ENCODE measurements at places on chromosomes 7 and 10.

- no peak for DNase-seq
Measured at GRCh38 chr7:115153176-115153575, 231.3 kb downstream of the MDFIC start.

GRCh38 chr10:83301732-83302131 is 837.6 kb upstream of the GHITM start:
- DNase-seq: no peak

GRCh38 chr10:61797304-61798153 is 104.0 kb upstream of the ARID5B start:
- no peak for DNase-seq

DNA sequence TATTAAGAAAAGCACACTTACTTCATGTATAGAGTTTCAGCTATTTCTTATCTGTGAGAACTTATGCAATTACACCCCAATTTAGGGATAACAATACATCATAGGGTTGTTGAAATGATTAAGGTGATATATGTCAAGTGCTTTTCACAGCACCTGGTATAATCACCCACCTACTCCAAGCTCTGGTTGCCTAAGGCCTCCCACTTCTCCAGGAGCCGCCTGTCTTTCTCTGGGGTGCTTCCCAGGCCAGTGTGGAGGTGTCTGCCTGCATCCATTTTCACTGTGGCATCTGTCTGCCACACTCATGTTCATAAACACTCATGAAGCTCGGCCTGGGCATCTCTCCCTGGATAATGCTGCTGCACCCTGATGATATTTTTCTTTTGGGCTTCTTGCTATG is 250.3 kb downstream of the STK31 start:
- no peak for DNase-seq

DNA sequence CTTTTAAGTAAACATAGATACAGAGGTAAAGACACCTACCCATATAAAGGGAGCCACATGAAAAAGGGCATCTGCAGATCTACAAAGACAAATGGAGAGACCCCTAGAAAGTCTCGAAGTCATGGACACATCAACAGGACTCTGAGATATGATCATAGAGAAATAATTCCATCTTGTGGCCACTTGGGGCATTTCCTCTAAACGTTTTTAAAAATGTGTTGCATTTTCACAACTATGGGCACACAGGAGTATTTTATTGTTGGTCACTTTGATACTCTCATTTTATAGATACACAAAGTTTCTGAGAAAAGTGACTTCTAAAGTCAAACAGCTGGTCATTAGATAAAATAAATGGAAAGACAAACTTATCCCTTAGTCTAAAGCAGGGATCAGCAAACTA is 87.1 kb downstream of the CRTAC1 start:
- DNase-seq: no peak

DNA sequence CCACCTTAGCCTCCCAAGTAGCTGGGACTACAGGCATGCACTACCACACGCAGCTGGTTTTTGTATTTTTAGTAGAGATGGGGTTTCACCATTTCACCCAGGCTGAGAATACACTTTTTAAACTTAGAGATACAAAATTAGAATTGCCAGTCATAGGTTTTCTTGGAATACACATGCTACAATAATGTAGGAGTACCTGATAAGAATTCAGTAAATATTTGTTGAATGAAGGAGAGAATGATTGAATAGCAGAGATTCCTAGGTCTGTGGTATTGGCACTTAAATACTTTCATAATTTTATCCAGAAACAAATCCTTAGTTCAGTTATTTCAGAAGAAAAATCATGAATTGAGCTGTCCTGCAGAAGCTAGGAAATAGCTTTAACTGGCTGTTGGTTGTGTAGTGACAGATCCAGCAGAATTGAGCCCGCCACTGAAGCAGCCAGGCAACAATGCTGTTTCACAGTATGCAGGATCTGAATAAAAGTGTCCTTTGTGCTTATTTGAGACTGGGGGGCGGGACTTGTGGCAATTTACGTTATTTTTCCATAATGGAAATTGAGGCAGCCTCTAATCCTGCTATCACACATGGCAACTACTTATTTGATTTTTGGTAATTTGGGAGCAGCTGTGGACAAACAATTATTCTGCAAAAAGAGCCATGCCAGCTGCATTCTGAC is 31.5 kb downstream of the NRF1 start:
- DNase-seq: no peak

DNA sequence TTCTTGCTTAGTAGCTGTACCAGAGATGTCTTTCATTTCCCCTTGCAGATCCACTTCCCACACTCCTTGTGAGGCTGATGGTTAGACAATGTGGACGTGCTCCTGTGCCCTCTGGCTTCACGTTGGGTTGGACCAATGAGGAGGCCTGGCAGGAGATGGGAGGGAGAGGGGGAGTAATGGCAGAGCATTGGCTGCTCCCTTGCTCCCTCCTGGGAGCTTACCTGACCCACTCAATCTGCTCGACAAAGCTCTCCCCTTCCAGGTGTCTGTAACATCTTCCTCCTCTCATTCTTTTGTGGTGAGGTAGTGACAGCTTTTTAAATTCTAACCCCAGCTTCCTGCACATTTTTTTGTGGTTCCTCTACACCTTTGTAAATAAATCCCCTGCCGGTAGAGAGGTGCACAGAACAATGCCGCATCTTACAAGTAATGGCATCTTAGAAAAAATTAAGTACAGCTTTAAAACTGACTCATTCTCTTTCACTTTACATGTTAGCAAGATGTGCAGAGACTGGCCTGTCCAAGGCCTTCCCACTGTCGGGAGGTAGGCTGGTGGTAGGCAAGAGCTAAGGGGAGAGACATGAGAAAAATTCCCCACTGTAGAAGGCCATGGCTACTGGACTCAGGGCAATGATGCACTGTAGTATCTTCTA is 134.3 kb downstream of the HTR7 start:
- DNase-seq: no peak

DNA sequence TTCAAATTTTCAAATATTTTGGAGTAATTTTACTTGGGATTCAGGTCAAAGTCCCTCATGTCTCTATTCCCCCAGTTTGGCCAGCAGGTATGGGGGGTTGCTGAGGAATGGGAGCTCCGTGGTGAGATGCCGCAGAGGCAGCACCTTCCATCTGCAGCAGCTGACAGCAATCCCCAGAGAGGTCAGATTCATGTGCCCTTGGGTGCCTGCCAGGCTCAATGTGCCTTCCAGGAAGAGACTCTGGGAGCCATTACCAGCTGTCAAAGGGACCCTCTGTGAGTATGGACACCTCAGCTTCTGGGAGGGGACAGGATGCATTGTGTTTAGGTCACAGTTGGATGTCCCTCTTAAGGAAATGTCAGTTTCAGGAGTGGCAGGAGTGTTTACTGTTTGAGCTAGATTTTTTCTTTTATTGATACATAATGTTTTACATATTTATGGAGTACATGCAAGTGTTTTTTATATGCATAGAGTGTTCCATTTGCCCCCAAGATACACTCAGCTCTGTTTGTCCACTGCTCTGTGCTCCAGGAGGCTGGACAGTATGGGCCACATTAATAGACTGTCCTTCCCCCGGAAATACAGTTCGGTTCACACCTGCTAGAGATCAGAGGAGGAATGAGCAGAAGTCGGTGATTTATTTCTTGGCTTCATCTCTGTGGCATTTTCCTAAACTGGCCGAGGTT is 75.3 kb upstream of the GRB10 start:
- DNase-seq: no peak

DNA sequence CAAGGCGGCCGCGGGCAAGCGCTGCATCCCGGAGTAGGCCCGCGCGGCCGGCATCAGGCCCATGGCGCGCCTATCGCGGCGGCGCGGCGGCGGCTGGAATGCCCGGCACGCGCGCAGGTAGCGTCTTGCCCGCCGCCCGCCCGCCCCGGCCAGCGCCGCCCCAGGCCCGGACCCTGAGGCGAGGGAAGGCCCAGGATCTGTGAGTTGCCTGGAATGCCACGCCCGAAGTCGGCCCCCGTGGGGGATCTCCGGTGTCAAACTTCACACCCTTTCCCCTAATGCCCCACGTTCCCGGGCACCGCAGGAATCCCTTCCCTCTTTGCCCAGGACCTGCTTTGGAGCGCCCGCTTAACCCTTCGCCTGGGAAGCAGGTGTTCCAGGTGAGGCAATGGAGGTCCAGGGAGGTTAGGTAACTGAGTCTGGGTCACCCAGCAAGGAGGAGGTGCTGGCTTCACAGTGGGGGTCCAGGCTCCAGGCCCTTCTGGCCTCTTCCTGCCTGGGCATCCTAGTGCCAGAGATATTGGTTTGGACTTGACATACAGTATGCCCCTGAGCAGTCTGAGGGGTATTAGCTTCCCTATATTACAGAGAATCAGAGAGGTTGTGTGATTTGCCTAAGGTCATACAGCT is 138.1 kb downstream of the ARHGAP22 start:
- no peak for DNase-seq

- no peak for DNase-seq
Measured at GRCh38 chr7:17952387-17952786, 12.1 kb upstream of the SNX13 start.

DNA sequence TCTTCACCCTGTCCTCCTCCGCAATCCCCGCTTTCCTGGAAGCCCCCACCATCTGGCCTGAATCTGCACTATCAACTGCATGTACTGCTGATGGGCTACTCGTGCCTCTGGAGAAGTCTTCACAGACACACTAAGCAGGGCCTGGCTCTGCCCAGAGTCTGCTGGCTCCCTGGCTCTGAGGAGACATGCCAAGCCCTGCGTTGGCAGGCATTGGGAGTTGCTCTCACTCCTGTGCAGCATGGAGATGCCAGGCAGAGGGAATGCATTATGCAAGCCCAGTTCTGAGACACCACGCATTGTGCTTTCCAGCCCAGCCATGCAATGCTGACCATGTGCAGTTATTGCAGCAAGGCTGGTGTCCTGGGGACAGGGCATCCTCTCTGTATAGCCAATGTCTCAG is 314.6 kb downstream of the CXCL12 start:
- DNase-seq: no peak

GRCh38 chr10:123926401-123927264 is 35.0 kb upstream of the CPXM2 start:
- no peak for DNase-seq

- no peak for DNase-seq
Measured at GRCh38 chr10:121959671-121960070, 15.3 kb downstream of the NSMCE4A start.

GRCh38 chr10:88974012-88974411 is 16.6 kb upstream of the FAS start:
- DNase-seq: no peak

DNA sequence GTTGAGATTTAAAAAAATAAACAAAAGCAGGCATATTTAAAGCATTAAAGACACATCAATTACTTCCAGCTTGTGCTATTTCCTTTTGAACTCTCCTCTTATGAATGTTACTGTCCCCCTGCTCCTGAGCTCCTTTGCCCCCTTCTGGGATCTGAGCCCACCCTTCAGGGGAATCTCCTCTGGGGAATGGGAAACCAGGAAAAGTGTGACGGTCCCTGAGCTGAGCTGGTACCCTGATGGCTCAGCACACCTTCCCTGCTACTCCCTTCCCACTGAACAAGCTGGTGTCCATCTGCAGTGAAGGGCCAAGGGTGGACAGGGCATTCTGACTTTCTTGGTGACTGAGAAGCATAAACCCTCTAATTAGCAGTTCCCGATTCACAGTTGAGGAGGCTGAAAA is 356.3 kb downstream of the PTEN start:
- DNase-seq: no peak

GRCh38 chr7:67637023-67637358 is 640.4 kb downstream of the TYW1 start:
- no peak for DNase-seq

- DNase-seq: no peak
Measured at GRCh38 chr7:7117935-7118586, 64.3 kb upstream of the C1GALT1 start.

DNA sequence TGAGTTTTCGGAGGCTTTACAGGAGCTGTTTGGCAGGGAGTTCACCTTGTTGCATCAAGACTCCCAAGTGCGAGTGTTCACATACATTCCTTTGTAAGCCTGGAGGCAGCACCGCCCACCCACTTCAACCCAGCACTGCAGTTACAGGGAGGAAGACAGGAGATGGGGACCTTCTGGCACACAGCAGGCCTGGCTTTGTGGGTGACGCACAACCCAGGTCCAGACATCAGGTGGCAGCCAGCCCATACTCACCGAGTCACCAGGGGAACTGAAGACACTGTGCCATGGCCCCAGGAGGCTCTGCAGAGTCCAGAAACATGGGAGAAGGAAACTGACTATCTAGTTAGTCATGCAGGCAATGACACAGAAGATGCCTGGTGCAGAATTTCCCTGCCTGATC is 305.9 kb upstream of the RNF32 start:
- DNase-seq: no peak

GRCh38 chr7:67625257-67625737 is 628.7 kb downstream of the TYW1 start:
- peak; percentile 74 for DNase-seq

GRCh38 chr7:103752995-103753394 is 236.5 kb downstream of the RELN start:
- no peak for DNase-seq

- DNase-seq: no peak
Measured at GRCh38 chr10:104350127-104350635, 3.5 kb upstream of the CFAP58 start.

DNA sequence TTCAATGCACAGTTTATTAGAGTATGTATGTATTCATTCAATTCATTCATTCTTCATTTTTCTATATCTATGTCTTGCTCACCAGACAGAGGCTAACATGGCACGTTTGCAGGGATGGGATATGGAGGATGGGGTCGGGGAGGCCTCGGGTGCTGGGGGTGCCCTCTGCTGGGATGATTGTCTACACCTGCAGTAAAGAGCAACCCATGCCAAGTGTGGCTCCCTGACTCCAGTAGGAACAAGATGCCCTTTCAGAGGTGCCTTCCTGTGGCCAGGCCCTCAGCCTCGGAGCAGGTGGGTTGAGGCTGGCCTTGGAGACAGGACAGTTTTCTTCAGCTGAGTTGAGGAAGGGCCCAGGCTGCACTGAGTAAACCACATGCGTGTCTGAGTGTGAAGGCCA is 157.2 kb downstream of the SH2D4B start:
- DNase-seq: no peak

DNA sequence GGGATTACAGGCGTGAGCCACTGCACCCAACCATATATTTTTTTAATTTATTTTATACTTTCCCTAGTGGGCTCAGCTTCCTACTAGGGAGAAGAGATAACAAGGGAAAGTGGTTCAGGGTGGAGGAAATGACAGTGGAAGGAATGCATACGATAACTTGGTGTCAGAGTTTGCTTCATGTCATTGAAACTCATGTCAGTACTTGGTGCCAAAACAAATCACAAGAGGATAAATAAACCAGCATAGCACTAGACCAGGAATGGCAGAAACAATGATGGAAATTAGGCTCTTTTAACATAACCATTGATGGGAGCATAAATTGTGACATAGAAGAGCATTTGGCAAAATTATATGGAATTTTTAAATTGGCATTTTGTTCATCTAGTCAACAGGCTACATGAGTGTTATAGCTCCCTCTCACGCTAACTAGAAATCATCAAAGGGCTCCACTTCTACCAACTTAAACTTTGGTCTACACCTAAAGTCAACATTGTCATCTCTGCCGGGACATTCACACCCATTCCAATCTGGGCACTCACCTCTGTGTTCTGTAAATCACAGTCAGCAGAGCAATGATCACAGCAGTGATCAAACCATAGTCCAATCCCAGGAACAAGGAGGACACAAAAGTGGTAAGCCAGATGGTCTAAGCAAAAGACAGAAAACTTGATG is 41.2 kb downstream of the PSMC2 start:
- DNase-seq: no peak

- DNase-seq: no peak
Measured at GRCh38 chr7:155540553-155540952, 5.8 kb downstream of the CNPY1 start.

- no peak for DNase-seq
Measured at GRCh38 chr10:36555036-36555435, 570.4 kb upstream of the ANKRD30A start.

Measured in right renal pelvis (tissue), 4 donors.